Pancreas (tissue), 10 donors: ENCODE measurements at places on chromosomes 12 and 14. TPM values are rescaled to one million over a fixed set of nuclear protein-coding genes. Genes with fewer than 3 reads are reported as not detected.

DNA sequence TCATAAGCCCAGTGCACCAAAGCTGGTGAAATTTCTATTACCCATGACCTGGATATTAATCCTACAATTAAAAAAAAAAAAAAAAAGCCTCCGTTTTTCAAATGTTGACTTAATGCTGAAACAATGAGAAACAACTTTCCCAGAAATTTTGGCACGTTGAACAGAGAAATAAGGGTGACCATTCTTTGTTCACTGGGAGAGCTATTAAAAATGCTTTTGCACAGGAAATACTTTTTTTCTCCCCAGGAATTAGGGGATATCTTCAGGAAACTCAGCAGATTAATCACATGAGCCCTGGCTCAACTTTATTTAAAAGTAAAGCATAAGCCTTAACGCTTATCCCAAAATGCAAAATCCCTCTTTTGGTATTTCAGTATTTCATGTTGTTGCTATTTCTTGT is 54.8 kb upstream of the FLRT2 start:
- H3K4me3 ChIP-seq = no peak overlapping the region
- no peaks in the 10 kb centered on the region for H3K27me3 ChIP-seq
- H3K36me3 ChIP-seq = no peaks in the 10 kb centered on the region
- DNase-seq = no peak
- peak overlapping the region; percentile 79 for H3K27ac ChIP-seq

DNA sequence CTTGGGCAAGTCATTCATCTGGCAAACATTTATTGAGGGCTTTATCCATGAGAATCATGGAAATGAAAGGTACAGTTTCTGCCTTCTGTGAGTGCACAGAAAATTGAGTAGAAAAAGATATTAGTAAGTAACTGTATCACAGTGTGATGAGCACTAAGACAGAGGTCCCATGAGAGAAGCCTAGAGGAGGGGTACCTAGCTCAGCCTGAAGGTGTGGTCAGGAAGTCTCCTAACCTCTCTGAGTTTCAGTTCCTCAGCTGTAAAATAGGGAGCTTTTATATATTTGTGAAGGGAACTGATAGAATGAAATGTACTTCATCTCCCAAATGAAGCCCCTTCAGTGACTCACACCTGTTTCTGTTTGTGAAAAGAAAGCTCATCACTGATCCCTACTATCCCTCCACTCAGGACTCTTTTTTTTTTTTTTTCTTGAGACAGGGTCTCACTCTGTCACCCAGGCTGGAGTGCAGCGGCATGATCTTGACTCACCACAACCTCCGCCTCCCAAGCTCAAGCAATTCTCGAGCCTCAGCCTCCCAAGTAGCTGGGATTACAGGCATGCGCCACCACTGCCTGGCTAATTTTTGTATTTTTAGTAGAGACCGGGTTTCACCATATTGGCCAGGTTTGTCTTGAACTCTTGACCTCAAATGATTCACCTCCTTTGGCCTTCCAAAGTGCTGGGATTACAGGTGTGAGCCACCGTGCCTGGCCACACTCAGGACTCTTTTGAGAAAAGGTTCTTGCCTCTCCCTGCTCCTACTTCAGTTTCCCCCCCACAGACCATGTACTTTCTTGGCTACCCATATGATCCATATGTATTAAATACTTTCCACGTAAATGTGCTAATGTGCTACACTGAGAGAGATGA is 93.7 kb upstream of the FUT8 start:
- H3K36me3 ChIP-seq = no peaks in the 10 kb centered on the region
- H3K27me3 ChIP-seq = no peaks in the 10 kb centered on the region
- no peaks in the 10 kb centered on the region for H3K4me1 ChIP-seq
- no peak overlapping the region for H3K27ac ChIP-seq

DNA sequence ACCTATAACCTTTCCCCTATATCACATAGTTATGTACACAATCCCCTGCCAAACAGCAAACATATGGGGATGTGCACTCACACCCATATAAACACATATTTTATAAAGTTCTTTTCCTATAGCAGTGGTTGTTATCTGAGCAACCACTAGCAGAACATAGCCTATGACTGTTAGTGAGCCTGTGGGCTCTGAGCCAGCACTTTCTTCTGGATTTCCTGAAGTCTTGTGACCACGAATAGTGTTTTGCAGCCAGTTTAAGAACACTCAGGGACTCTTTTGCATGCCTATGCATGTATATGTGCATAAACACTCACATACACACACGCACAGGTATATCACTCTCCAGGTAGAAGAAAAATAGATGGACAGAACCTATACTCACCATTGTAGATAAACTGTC is 17.1 kb downstream of the TESPA1 start:
- no peaks in the 10 kb centered on the region for H3K4me1 ChIP-seq
- no peak overlapping the region for H3K27ac ChIP-seq
- H3K36me3 ChIP-seq = no peaks in the 10 kb centered on the region
- no peaks in the 10 kb centered on the region for H3K27me3 ChIP-seq
- no peak overlapping the region for H3K4me3 ChIP-seq

GRCh38 chr12:41514907-41515306 is 326.8 kb downstream of the PDZRN4 start:
- H3K4me1 ChIP-seq = no peaks in the 10 kb centered on the region
- DNase-seq = no peak
- H3K36me3 ChIP-seq = no peaks in the 10 kb centered on the region
- no peaks in the 10 kb centered on the region for H3K27me3 ChIP-seq
- H3K27ac ChIP-seq = no peak overlapping the region

DNA sequence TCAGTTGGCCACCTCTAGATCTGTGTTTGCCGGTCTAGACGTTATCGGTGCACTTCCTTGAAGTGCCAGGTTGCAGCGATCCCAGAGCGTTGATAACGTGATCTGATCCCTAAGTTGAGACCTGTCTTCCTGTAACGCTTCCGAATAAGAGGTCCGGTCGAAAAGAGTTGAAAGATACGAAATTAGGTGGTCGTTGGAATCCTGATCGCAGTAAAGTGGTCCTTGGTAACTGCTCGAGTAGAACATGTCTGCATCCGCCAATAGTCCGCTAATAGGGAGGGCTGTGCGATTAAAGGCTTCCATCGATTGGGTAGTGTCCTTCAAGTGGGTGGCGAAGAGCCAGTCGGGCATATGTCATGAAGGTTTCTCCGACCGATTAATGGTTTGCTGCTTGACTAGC is 2.7 kb downstream of the SRSF5 start:
- H3K4me1 ChIP-seq = peaks cover 32% of the 10 kb centered on the region
- H3K27ac ChIP-seq = no peak overlapping the region
- no peaks in the 10 kb centered on the region for H3K27me3 ChIP-seq

- no peaks in the 10 kb centered on the region for H3K27me3 ChIP-seq
- DNase-seq = no peak
- no peak overlapping the region for H3K4me3 ChIP-seq
- no peak overlapping the region for H3K27ac ChIP-seq
Measured at GRCh38 chr14:81474685-81475324, 58.8 kb downstream of the SEL1L start.

GRCh38 chr14:75323571-75323970 is 44.9 kb downstream of the FOS start:
- no peak overlapping the region for H3K4me3 ChIP-seq
- DNase-seq = no peak
- no peaks in the 10 kb centered on the region for H3K4me1 ChIP-seq
- H3K36me3 ChIP-seq = no peaks in the 10 kb centered on the region
- H3K27ac ChIP-seq = no peak overlapping the region

GRCh38 chr12:55250944-55251343 is 6.5 kb downstream of the OR6C74 start:
- H3K4me1 ChIP-seq = no peaks in the 10 kb centered on the region
- DNase-seq = no peak
- no peak overlapping the region for H3K27ac ChIP-seq

GRCh38 chr12:70843363-70843762 is 77.2 kb downstream of the PTPRR start:
- no peak for DNase-seq
- H3K27ac ChIP-seq = no peak overlapping the region
- H3K4me3 ChIP-seq = no peak overlapping the region
- no peaks in the 10 kb centered on the region for H3K27me3 ChIP-seq
- H3K36me3 ChIP-seq = no peaks in the 10 kb centered on the region
- H3K4me1 ChIP-seq = no peaks in the 10 kb centered on the region

DNA sequence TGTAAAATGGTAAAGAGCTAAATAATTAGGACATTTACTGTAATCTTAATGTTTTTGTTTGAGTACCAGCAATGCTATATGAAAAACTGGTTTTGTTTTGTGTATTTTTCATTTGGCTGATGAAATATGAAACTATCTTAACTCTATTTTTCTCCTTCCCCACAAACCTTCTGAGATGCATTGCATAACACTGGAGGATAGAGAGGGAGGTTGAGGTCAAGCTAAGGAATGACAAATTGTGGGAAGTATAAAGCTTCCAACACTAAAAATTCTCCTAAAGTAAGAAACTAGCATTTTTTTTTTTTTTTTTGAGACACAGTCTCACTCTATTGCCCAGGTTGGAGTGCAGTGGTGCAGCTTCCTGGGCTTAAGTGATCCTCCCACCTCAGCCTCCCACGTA is 31.5 kb upstream of the SRP54 start:
- no peak for DNase-seq
- no peak overlapping the region for H3K4me3 ChIP-seq
- H3K4me1 ChIP-seq = no peaks in the 10 kb centered on the region
- H3K27ac ChIP-seq = no peak overlapping the region
- H3K27me3 ChIP-seq = no peaks in the 10 kb centered on the region

- H3K27ac ChIP-seq = no peak overlapping the region
- DNase-seq = no peak
- no peaks in the 10 kb centered on the region for H3K27me3 ChIP-seq
- no peaks in the 10 kb centered on the region for H3K36me3 ChIP-seq
- H3K4me3 ChIP-seq = no peak overlapping the region
Measured at GRCh38 chr14:72577521-72577920, 316.4 kb downstream of the DPF3 start.

GRCh38 chr12:15601210-15601800 is 187.9 kb downstream of the EPS8 start:
- H3K36me3 ChIP-seq = no peaks in the 10 kb centered on the region
- H3K27me3 ChIP-seq = no peaks in the 10 kb centered on the region
- H3K4me3 ChIP-seq = no peak overlapping the region
- no peak overlapping the region for H3K27ac ChIP-seq
- H3K4me1 ChIP-seq = no peaks in the 10 kb centered on the region
- no peak for DNase-seq

DNA sequence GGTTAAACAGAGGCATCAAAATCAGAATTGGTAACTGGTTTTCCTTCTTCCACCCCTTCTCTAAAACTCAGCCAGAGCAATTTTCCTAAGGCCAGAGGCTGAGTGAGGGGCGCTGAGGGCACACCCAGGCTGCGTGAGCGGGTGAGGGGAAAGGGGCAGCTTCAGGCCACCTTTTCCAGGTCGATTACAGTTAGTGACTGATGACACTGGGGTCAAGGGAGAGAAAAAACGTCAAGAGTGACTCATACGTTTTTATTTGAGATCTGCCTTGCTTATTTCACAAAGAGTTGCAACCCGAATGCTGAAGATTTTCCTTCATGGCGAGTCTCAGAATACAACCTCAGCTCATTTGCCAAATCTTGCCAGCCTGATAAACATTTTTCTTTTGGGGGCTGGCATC is 46.7 kb upstream of the EVL start:
- no peaks in the 10 kb centered on the region for H3K4me1 ChIP-seq
- no peak overlapping the region for H3K27ac ChIP-seq
- no peaks in the 10 kb centered on the region for H3K36me3 ChIP-seq
- H3K27me3 ChIP-seq = no peaks in the 10 kb centered on the region
- no peak for DNase-seq
- H3K4me3 ChIP-seq = no peak overlapping the region

- peak within 1 kb of the TSS; percentile 93 for H3K27ac ChIP-seq
- peak within 1 kb of the TSS; percentile 58 for H3K4me3 ChIP-seq
- peaks cover 30% of the 10 kb centered on the region for H3K4me1 ChIP-seq
- H3K27me3 ChIP-seq = no peaks in the 10 kb centered on the region
- peak; percentile 69 for DNase-seq
Measured at GRCh38 chr12:118061011-118061872, at the start of gene WSB2. Gene WSB2 (minus strand): TSS chr12:118061179. CDS start chr12:118061048, 131 bp downstream.

- no peaks in the 10 kb centered on the region for H3K36me3 ChIP-seq
- DNase-seq = peak; percentile 83
- H3K4me1 ChIP-seq = peaks cover 3% of the 10 kb centered on the region
- H3K27me3 ChIP-seq = no peaks in the 10 kb centered on the region
Measured at GRCh38 chr12:52148464-52149181, 43.2 kb downstream of the KRT80 start.

GRCh38 chr12:115511305-115511704 is 766.2 kb downstream of the MED13L start:
- H3K27me3 ChIP-seq = no peaks in the 10 kb centered on the region
- H3K4me1 ChIP-seq = no peaks in the 10 kb centered on the region
- no peak for DNase-seq
- no peak overlapping the region for H3K27ac ChIP-seq

- no peak overlapping the region for H3K4me3 ChIP-seq
- DNase-seq = no peak
- no peak overlapping the region for H3K27ac ChIP-seq
- no peaks in the 10 kb centered on the region for H3K4me1 ChIP-seq
Measured at GRCh38 chr12:68279227-68280054, 26.0 kb upstream of the IL22 start.

GRCh38 chr12:113276306-113276705 is 55.0 kb downstream of the TPCN1 start:
- H3K27ac ChIP-seq = no peak overlapping the region
- H3K27me3 ChIP-seq = no peaks in the 10 kb centered on the region
- H3K36me3 ChIP-seq = peaks cover 19% of the 10 kb centered on the region
- DNase-seq = no peak
- H3K4me1 ChIP-seq = peaks cover 9% of the 10 kb centered on the region

- H3K36me3 ChIP-seq = no peaks in the 10 kb centered on the region
- no peaks in the 10 kb centered on the region for H3K27me3 ChIP-seq
- H3K4me3 ChIP-seq = no peak overlapping the region
- H3K27ac ChIP-seq = no peak overlapping the region
Measured at GRCh38 chr14:79137045-79137430, 966.9 kb downstream of the NRXN3 start.

- H3K36me3 ChIP-seq = no peaks in the 10 kb centered on the region
- no peaks in the 10 kb centered on the region for H3K4me1 ChIP-seq
- H3K4me3 ChIP-seq = no peak overlapping the region
- DNase-seq = no peak
- no peaks in the 10 kb centered on the region for H3K27me3 ChIP-seq
Measured at GRCh38 chr14:66745078-66745477, 237.1 kb downstream of the GPHN start.

- H3K27ac ChIP-seq = no peak overlapping the region
- DNase-seq = no peak
- no peaks in the 10 kb centered on the region for H3K36me3 ChIP-seq
- no peak overlapping the region for H3K4me3 ChIP-seq
- no peaks in the 10 kb centered on the region for H3K27me3 ChIP-seq
Measured at GRCh38 chr14:55845963-55846825, 266.2 kb downstream of the KTN1 start.

GRCh38 chr14:98022541-98023520 is 1225.6 kb downstream of the VRK1 start:
- H3K27me3 ChIP-seq = no peaks in the 10 kb centered on the region
- no peaks in the 10 kb centered on the region for H3K4me1 ChIP-seq
- H3K36me3 ChIP-seq = no peaks in the 10 kb centered on the region
- no peak overlapping the region for H3K27ac ChIP-seq
- DNase-seq = no peak
- no peak overlapping the region for H3K4me3 ChIP-seq

- H3K4me1 ChIP-seq = no peaks in the 10 kb centered on the region
- H3K27me3 ChIP-seq = no peaks in the 10 kb centered on the region
- no peak overlapping the region for H3K4me3 ChIP-seq
- DNase-seq = no peak
- H3K36me3 ChIP-seq = peaks cover 24% of the 10 kb centered on the region
Measured at GRCh38 chr12:48779869-48780268, 9.0 kb downstream of the ADCY6 start.

The KRT80 gene
- 8.1 TPM for polyA plus RNA-seq

The RFX4 gene
- 0.08 TPM for polyA plus RNA-seq

The OTX2 gene
- not detected for polyA plus RNA-seq

The KRT85 gene
- polyA plus RNA-seq = not detected

The PPFIA2 gene
- polyA plus RNA-seq = 0.46 TPM

The IL26 gene
- polyA plus RNA-seq = not detected

The FBLN5 gene
- polyA plus RNA-seq = 22.5 TPM

The NRL gene
- polyA plus RNA-seq = 2.3 TPM

The PRICKLE1 gene
- polyA plus RNA-seq = 2.4 TPM

The MANSC4 gene
- polyA plus RNA-seq = 0.23 TPM

The SOAT2 gene
- 0.54 TPM for polyA plus RNA-seq

The CEBPE gene
- polyA plus RNA-seq = not detected
